CD8-positive, alpha-beta T cell (primary cell): ENCODE measurements at places on chromosomes 7 and 10. TPM values are rescaled to one million over a fixed set of nuclear protein-coding genes. Genes with fewer than 3 reads are reported as not detected.

The PLA2G12B gene
- not detected for total RNA-seq

The ABCB1 gene
- total RNA-seq, result 40.0 TPM

The PDE6C gene
- not detected for total RNA-seq

The MET gene
- total RNA-seq, result not detected

The TMEM176B gene
- not detected for total RNA-seq

The IGFBP1 gene
- total RNA-seq, result not detected

The TTYH3 gene
- 8.4 TPM for total RNA-seq

The SFXN4 gene
- 10.8 TPM for total RNA-seq

The LBX1 gene
- not detected for total RNA-seq

The NME8 gene
- not detected for total RNA-seq

The GBX1 gene
- total RNA-seq, result not detected

The FAM25C gene
- total RNA-seq, result not detected

The HTR5A gene
- not detected for total RNA-seq

The SRGN gene
- 583 TPM for total RNA-seq

The H2BK1 gene
- 1.6 TPM for total RNA-seq

The VWA2 gene
- not detected for total RNA-seq

The COL1A2 gene
- total RNA-seq, result not detected

The UCN3 gene
- not detected for total RNA-seq

The PHF14 gene
- 18.0 TPM for total RNA-seq

The SLC29A3 gene
- 2.9 TPM for total RNA-seq

The OR2A42 gene
- total RNA-seq, result not detected

The GPRIN2 gene
- not detected for total RNA-seq

The CCDC172 gene
- not detected for total RNA-seq

The EN2 gene
- total RNA-seq, result not detected

The CARD11 gene
- 114 TPM for total RNA-seq

The ABCC2 gene
- total RNA-seq, result 2.8 TPM

The MMD2 gene
- not detected for total RNA-seq

The HMX3 gene
- total RNA-seq, result 0.47 TPM

The UNCX gene
- not detected for total RNA-seq

The C7orf33 gene
- total RNA-seq, result not detected

The AFAP1L2 gene
- 0.39 TPM for total RNA-seq

The GALNT17 gene
- total RNA-seq, result not detected

The TRPV6 gene
- total RNA-seq, result not detected
